Memory B cell (primary cell): ENCODE measurements at places on chromosomes 3 and 15.
A peak's percentile ranks its signal among the peaks of the same experiment; 100 is the strongest.

GRCh38 chr3:111744611-111745010 is 114.5 kb upstream of the PHLDB2 start:
- no peak overlapping the region for H3K4me3 ChIP-seq
- H3K27ac ChIP-seq, result no peak overlapping the region
- DNase-seq, result no peak
- H3K36me3 ChIP-seq, result no peaks in the 10 kb centered on the region
- peaks cover 3% of the 10 kb centered on the region for H3K27me3 ChIP-seq

DNA sequence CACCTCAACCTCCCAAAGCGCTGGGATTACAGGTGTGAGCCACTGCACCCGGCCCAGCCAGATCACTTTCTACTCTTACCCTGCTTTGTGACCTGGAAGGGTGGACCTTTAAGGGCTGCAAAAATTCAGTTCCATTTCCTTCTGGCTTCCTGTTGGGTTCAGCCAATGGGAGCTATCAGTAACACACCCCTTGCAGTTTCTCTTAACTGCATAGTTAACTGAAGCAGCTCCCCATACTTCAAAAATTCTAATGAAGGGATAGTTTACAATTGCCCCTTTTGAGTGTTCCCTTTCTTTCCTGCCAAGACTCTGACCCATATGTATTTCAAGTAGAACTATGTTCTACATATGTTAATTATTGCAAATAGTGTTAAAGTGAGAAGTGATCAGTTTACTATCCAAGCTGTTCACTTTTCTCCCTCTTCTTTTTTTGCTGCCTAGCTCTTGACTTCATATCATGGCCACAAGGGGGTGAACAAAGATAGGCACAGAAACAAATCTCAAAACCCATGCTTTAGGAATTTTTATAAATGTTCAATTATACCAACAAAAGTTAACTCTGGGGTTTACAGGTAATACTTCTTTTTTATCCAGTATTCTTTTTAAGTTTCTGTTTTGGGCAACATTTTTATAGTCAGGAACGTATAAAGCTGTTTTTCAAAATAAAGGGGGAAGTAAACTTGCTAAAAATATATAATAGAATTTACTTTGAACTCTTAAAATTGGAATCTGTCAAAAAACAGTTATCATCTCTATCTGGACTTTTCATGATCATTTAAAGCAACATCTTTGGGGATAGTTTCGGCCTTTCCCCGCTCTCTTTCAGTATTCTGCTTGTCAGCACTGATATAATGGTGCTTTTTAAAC is 8.1 kb downstream of the PGBD4 start:
- no peak for DNase-seq
- peaks cover 5% of the 10 kb centered on the region for H3K27me3 ChIP-seq
- no peak overlapping the region for H3K27ac ChIP-seq
- peaks cover 3% of the 10 kb centered on the region for H3K36me3 ChIP-seq
- no peak overlapping the region for H3K4me3 ChIP-seq

- H3K27ac ChIP-seq, result no peak overlapping the region
- no peak overlapping the region for H3K4me3 ChIP-seq
- no peaks in the 10 kb centered on the region for H3K36me3 ChIP-seq
- H3K4me1 ChIP-seq, result peaks cover 4% of the 10 kb centered on the region
- DNase-seq, result no peak
These were observed 27.4 kb upstream of the OR5K4 start for GRCh38 chr3:98326105-98326893.

DNA sequence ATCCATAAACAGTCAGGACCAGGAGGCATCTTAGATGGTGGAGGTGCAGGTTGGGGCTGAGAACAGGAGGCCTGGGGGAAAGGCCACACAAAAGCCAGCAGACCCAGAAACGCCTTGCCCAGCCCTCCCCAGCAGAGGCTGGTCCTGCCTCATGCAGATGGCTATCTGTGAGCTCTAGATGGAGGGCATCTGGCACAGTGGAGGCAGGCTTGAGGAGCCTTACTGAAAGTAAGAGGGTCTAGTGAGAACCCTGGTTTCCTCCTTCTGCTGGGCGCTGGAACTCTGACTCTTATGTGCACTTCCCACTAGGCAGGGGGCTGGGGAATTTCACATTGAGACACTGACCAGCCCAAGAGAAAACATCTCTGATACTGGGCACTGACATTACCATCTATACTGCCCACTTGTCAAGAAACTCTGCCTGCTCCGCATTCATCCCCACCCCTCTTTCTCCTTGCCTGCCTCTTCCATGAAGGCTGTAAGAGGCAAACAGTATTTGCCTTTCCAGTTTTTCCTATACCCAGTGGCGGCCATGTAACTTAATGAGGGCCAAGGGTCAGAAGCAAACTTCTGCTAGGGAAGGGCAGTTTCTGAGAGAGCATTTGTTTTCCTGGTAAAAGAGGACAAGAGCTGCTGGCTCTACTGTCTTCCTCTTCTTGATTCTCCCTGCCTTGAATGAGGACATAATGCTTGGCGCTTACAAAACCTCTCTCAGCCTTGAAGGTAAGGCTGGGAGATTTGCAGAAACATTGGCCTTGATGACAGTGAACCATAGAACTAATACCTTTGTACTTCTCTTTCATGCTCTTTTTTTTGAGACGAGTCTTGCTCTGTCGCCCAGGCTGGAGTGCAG is 4.4 kb upstream of the SCN5A start:
- H3K27ac ChIP-seq, result no peak overlapping the region
- H3K36me3 ChIP-seq, result no peaks in the 10 kb centered on the region
- no peaks in the 10 kb centered on the region for H3K4me1 ChIP-seq
- H3K27me3 ChIP-seq, result peaks cover 6% of the 10 kb centered on the region

DNA sequence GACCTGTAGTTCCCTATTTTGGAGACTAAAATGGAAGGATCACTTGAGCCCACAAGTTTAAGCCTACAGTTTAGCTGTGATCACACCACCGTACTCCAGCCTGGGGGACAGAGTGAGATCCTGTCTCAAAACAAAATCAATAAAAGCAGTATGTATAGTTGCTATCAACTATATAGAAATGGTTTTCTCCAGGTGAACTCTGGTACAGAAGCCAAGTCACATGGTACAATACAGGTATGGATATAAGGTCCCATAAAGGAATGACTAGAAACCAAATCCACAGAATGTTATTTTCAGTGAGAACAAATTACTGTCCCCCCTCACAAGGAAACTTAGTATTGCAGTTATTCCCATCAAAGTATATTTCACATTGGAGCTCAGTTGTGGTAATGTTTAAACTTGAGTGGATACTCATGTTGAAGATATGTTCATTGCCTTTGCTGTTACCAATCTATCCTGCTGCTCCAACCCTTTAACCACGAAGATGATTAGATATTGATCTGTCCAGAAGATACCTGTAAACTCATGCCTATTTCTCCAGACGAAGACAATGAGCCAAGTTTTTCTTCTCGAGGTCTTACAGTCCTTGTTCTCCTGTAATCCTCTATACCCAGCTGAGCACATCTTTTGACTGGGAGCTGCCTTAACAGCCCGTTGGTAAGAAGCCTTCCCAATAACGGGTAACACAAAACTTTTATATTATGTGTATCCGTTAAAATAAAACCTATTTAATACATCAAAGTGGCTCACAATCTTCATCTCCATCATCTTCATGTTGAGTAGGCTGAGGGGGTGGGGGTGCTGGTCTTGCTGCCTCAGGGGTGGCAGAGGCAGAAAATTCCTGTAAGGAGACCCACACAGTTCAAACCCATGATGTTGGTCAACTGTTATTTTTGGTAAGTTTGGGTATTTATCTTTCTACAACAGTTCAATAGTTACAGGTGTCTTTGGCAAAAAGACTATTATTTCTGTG is 24.6 kb downstream of the TRA2B start:
- H3K27me3 ChIP-seq, result no peaks in the 10 kb centered on the region
- H3K27ac ChIP-seq, result peak overlapping the region; percentile 62

- H3K27ac ChIP-seq, result peak overlapping the region; percentile 71
- peak overlapping the region; percentile 70 for H3K4me3 ChIP-seq
- peaks cover 3% of the 10 kb centered on the region for H3K27me3 ChIP-seq
- DNase-seq, result peak; percentile 38
- peaks cover 43% of the 10 kb centered on the region for H3K4me1 ChIP-seq
These were observed 5.2 kb upstream of the CPLX3 start for GRCh38 chr15:74821091-74821789.

DNA sequence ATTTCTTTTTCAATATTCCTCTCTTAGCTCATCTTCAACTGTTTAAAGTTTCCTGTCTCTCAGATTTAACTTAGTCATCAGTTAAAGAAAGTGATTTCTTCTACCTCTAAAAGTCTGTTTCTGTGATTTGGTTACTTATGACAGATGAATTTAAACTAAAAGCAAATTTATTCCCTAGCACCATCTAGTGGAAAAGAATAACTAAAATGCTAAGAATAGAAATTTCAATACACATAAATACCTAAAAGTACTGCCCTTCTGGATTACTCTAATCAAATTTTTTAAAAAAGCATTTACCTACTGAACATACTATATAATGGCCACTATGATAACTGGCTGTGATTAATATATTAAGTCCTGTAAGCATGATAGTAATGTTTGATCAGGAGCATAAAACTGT is 14.0 kb upstream of the ZCWPW2 start:
- no peak overlapping the region for H3K4me3 ChIP-seq
- H3K4me1 ChIP-seq, result no peaks in the 10 kb centered on the region
- peaks cover 8% of the 10 kb centered on the region for H3K36me3 ChIP-seq
- no peak overlapping the region for H3K27ac ChIP-seq
- DNase-seq, result no peak

DNA sequence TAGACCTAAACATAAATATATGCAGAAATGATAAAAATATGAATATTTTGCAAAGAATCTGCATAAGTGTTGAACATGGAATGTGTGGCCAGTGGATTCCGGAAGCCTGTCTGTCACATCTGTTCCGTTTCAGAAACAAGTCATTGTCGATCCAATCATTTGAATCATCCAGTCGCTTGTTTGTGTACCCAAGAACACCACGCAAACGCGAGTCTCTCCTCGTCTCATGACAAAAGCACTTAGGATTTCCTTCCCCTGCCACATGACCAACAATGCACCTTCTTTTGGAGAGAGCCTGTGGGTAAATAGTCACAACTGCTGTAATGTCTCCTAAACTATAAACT is 80.2 kb downstream of the FMN1 start:
- no peaks in the 10 kb centered on the region for H3K4me1 ChIP-seq
- peaks cover 7% of the 10 kb centered on the region for H3K27me3 ChIP-seq
- no peak for DNase-seq
